ENCODE measurements at places on chromosomes 11 and 22.

- DNase-seq = no peak
These were observed 49.7 kb downstream of the MRTFA start for GRCh38 chr22:40586781-40587180.

DNA sequence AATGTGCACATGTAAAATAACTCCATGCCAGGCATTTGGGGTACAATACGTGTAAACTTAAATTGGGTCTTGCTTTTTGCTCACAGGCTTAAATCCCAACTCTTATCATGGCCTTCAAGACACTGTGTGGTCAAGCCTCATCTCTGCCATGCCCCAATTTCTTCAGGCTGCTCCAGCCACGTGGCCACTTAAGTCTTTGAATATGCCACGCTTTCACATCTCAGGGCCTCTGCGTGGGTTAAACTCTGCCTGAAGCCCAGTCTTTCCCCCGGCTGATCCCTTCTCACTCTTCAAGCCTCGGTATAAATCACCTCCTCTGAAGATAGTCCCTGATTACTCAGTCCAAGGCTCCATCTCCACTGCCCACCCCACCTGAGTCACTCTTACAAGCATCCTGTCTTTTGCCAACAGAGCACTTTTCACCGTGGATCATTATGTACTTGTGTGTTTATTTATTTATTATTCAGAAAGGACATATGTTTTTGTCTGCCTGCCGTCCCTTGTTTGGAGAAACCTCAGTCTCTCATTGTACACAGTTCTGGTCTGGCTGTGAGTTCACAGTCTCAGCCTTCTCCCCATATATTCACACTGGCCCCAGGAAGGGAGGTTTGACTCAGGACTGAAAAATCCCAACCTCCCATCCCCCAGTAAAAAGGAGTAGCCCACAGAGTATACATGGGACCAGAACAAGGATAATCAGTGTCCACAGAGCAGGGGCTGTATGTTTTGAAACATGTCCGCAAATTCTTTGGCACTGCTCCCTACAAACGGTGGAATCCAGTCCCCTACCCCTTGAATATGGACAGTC, 344.7 kb downstream of the MN1 start:
- DNase-seq = no peak

DNA sequence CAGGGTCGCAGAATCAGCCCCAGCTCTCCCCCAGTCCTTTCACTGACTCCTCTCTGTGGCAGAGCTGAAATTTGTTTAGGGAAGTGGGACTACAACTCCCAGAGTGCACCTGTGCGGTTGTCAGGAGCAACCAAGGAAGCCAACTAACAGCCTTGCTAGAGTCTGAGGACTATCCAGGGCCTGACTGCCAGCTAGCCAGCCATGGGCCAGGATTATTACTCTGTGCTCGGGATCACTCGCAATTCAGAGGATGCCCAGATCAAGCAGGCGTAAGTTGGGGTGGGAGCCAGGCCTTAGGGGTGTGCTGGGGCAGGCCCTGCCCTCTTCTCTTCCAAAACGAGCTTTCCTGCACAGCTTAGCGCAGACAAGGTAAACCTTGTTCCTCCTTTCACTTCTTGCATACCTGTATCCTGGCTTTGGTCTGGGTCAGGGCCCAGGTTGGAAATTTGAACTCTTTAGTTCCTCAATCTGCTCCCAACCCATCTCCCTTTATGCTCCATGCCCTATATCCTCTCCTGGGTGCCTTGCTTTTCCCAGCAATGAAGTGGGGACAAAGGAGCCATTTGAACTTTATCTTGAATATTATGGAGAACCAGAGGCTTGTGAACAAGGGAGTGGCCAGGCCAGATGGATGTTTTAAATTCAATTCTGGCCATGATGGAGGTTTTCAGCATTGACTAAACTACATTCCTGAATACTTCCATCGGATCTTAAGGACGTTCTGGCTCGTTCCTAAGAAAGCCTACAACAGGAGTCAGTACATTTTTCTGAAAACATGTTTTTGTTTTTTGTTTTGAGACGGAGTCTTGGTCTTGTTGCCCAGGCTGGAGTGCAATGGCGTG, at the start of gene DNAJB13:
DNAJB13 (plus strand) TSS at position 158 of the 842 bp plus-strand sequence; CDS start at position 202, 44 bp downstream.
- no peak for DNase-seq

DNA sequence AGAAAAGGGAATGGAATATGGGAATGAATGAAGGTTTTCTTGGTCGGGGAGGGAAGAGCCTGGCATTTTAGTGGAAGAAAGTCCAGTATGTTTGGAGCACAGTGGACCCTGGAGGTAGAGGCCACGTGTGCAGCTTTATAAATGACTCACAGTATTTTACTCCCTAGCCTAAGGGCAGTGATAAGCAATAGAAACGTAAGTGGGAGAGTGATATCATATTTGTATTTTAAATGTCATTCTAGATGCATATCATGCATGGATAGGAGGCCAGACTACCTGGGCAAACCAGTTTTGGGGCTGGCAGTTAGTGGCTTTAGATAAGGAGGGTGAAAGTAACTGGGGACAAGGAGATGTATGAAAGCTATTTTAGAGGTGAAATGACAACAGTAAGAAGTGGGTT, 174.1 kb downstream of the ARHGAP42 start:
- DNase-seq = no peak

DNA sequence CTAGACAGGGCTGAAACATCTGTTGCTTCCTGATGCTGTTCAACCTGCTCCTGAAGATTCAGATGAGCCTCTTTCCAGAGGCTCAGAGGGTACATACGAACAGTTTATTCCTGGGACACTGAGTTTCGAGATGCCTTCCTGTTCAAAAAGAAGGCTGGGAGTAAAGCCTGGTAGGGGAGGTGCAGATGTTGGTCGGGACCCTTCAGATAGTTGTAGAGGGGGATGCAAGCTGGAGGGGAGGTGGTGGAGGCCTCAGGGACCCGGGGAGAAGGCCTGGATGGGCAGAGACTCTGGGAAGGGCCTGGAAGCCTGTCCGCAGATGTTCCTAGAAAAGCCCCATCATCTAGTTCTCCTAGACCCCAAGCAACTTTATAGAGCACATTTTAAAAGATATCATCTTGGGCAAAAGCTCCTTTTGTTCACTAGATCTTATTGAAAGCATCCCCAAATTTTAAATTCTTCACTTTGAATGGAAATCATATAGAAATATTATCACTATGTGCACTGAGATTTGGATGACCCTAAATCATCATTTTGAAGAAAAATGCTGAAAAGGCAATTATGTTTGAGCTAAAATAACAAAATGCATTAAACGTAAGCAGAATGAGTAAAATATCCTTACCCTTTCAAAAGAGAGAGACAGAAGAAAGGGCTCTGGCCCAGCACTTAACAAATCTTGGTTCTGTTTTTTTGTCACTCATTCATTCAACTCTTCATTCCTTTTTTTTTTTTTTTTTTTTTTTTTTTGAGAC, 41.2 kb downstream of the RTL6 start:
- no peak for DNase-seq

DNA sequence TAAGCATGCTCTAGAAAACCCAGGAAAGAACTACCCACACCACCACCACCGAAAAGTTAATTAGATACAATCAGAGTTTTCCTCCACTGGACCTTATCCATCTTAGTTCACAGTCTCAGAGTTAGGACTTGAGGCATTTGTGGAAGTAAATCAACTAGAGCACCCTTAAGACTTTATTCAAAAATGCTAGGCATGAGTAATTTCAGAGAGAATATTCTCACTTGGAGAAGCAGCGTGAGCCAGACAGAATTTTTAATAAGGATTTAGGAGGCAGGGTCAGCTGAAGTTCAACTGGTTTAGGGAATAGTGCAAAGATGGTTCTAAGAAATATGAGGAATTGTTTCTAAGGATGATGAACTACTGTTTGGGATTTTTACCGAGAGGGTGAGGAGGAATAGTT, 1.2 kb upstream of the OLFML1 start:
- DNase-seq = no peak

DNA sequence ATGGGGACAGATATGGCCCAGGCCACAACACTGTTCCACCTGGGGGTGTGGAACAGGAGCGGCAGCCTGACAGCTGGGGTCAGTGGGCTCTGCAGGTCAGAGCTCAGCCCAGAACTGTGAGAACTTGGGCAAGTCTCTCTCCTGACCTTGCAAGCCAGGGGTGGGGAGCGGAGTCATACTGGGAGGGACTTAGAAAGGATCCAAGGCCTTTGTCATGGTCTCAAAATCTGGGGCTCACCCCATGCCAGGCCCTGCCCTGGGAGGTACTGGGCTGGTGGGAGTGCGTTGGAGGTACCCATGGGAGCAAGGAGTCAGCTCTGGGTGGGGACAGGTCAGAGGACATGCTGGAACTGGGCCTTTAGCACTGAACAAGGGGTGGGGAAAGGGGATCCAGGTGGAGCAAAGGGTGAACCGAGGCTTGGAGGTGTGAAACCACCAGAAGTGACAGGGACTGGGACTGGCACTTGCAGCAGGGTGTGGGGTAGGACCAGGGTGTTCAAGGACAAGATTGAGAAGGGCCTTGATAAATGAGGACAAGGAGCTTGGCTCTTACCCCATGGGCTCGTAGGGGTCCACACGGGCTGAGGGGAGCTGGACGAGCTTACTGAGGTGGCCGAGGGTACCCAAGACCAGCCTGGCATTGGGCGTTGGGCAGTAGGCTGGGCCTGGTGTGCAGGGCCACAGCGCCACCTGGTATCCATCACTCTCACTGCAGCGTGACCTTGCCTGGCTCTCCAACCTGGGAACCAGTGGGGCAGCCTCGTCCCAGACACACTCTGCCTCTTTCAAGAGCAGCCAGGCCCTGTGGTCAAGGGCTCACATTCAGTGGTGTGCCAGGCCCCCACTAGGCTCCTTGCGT, 7.4 kb upstream of the PMM1 start:
- no peak for DNase-seq

- no peak for DNase-seq
These were observed 643 bp downstream of the CEND1 start for GRCh38 chr11:788953-789940.

DNA sequence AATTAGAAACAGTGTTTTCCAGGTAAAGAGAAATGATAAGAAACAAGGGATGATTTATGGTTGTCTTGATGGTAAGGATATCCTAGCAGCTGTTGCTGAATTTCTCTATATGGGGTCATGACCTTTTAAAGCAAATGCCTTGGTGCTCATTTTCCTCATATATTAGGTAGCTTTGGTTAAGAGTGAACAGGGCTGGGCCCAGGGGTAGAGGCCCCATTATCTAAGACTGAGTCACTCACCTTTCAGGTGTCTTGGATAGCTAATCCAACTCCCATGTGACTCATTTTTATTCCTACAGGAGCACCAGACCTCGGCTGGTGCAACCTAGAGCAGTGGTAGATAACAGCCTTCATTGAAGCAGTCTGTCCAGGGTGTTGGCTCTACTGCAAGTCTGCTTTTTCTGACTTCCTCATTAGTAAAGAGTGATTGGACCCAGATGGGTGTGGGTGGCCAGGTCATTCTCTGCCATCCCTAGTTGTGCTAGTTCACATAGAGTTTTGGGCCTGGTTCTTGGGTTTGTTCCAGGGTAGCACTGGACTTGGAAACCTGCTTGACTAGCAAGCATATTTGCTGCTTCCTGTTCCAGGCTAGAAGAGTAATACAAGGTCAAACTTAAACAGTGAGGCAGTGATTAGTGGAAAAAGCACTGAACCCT, 37.4 kb downstream of the CTNND1 start:
- DNase-seq = no peak

DNA sequence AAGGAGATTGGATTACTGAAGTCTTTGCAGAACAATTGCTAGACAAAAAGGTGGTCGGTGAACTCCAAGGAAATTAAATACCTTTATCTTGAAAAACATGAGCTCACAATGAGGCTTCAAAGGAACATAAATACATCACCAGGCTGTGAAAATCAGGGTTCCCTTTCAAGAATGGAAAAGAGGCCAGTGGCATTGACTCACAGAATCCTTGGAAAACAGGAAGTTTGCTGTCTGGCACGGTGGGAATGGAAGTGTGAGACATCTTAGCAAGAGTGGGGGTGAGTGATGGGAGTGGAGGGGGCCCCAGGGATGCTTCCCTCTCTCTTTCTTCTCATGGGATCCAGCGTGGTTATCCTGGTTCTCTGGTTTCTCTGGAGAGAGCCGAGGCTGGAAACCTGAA, 48.9 kb upstream of the TBCEL start:
- no peak for DNase-seq

DNA sequence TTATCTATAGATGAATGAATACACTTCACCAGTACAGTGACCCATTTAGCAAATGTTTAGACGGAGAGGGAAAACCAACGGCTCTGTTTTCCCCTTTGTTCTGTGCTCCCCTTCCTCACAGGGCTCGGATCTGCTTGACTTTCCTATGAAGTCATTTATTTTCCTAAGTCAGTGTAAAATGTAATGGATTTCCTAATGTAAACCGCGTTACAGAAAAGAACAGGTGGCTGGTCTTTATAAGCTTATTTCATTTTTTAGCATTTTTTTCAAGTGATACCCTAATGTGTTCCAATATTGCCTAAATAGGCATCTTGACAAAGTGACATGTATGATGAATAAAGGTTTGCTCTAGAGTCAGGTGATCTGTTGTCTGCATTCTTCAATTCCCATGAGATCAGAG, 207.5 kb downstream of the PGR start:
- DNase-seq = no peak

DNA sequence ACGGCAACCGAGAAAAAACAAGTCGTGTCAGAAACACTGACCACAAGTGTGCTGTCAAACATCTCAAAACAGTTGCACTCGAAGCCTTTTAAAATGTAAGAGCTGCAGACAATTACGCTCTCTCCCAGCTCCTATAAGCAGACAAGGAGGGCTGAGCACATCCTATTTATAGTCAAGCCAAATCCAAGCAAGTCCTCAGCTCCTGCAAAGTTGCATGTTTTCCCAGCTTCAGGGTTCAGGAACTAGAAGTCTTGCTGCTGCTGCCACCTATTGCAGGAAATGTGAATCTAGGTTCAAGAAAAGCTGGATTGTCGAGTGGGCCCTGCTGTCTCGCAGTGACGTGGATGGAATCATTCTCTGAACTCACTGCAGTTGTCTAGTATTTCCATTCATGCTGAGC, 15.5 kb downstream of the EFCAB6 start:
- DNase-seq = no peak

DNA sequence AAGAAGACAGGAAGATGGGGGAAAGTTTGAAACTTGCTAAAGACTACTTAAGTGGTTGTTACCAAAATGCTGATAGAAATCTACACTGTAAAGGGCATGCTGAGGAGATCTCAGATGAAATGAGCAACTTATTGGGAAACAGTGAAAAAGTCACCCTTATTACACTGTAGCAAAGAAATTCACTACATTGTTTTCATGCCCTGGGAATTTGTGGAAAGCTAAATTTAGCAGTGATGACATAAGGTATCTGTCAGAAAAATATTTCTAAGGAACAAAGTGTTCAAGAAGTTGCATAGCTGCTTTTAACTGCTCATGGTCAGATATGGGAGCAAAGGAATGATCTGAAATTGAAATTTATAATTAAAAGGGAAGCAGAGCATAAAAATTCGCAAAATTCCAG, 702.4 kb upstream of the LRRC4C start:
- DNase-seq = no peak

- DNase-seq = no peak
These were observed 39.5 kb upstream of the CD44 start for GRCh38 chr11:35099278-35100012.

- no peak for DNase-seq
These were observed 51.8 kb downstream of the TTC28 start for GRCh38 chr22:28627791-28628190.

DNA sequence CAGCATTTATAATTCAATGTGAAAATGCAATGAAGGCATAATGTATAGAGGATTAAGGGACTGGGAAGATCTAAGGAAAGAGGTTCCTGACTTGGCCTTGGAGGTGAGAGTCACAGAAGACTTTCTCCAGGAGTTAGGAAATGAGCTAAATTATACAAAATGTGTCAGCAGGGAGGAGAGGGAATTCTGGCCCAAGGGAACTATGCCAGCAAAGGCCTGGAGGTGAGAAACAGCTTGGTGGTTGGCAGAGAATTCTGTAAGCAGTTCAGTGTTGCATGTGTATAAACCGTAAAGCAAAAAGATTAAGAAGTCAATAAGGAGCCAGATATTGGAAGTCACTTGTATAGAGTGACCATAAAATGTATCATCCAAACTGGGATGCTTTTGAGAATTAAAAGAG, 142.2 kb upstream of the SESN3 start:
- no peak for DNase-seq

All from thoracic aorta (tissue), 2 donors.